ENCODE measurements at places on chromosomes 2 and 18. TPM values are rescaled to one million over a fixed set of nuclear protein-coding genes. Genes with fewer than 3 reads are reported as not detected.

GRCh38 chr2:124027182-124027581 lies 2.1 kb downstream of the CNTNAP5 start:
- no peaks in the 10 kb centered on the region for H3K36me3 ChIP-seq
- no peak overlapping the region for H3K4me3 ChIP-seq
- DNase-seq, result no peak
- no peaks in the 10 kb centered on the region for H3K4me1 ChIP-seq
- no peak overlapping the region for H3K27ac ChIP-seq
- H3K27me3 ChIP-seq, result no peaks in the 10 kb centered on the region

GRCh38 chr2:22037274-22037673 lies 913.5 kb downstream of the TDRD15 start:
- no peak overlapping the region for H3K27ac ChIP-seq
- H3K4me3 ChIP-seq, result no peak overlapping the region
- no peaks in the 10 kb centered on the region for H3K36me3 ChIP-seq
- H3K27me3 ChIP-seq, result no peaks in the 10 kb centered on the region
- no peaks in the 10 kb centered on the region for H3K4me1 ChIP-seq

DNA sequence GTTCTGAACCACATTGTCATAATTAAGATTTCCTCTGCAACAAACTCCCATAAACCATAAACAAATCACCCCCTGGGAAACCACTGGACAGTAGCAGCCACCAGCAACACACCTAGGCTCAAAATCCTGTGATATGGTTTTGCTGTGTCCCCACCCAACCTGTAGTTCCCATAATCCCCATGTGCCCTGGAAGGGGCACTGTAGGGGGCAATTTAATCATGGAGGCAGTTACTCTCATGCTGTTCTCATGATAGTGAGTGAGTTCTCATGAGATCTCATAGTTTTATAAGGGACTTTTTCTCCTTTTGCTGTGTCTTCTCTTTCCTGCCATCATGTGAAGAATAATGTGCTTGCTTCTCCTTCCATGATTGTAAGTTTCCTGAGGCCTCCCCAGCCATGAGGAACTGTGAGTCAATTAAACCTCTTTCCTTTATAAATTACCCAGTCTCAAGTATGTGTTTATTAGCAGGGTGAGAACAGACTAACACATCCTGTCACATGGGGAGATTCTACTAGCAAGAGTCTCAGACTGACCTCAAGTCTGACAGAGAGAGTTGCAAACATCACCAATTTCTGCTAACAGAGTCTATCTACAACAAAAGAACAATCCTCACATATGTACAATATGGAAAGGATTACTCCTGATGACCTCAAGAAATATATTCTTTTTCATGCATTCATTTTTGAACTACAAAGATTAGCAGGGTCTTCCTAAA lies 182.6 kb downstream of the GRB14 start:
- no peaks in the 10 kb centered on the region for H3K4me1 ChIP-seq
- no peaks in the 10 kb centered on the region for H3K27me3 ChIP-seq
- DNase-seq, result no peak
- H3K27ac ChIP-seq, result no peak overlapping the region
- H3K36me3 ChIP-seq, result no peaks in the 10 kb centered on the region
- H3K4me3 ChIP-seq, result no peak overlapping the region

DNA sequence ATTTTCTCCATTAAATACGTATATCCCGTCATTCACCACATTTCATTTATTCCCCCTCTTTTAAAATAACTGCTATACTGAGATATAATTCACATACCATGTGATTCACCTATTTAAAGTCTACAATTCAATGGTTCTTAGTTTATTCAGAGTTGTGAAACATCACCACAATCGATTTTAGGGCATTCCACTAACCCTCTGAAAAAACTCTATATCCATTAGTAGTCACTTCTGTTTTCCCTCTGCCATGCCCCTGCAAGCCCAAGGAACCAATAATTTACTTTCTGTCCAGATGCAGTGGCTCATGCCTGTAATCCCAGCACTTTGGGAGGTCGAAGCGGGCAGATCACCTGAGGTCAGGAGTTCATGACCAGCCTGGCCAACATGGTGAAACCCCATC lies 95.5 kb upstream of the FZD5 start:
- no peak overlapping the region for H3K27ac ChIP-seq
- no peak overlapping the region for H3K4me3 ChIP-seq
- peaks cover 7% of the 10 kb centered on the region for H3K4me1 ChIP-seq
- no peaks in the 10 kb centered on the region for H3K36me3 ChIP-seq
- DNase-seq, result no peak
- H3K27me3 ChIP-seq, result no peaks in the 10 kb centered on the region

- peaks cover 9% of the 10 kb centered on the region for H3K4me1 ChIP-seq
- DNase-seq, result no peak
- H3K36me3 ChIP-seq, result no peaks in the 10 kb centered on the region
- no peak overlapping the region for H3K4me3 ChIP-seq
Observed at GRCh38 chr2:172949522-172949921, 126.1 kb upstream of the MAP3K20 start.

ALKAL2 gene
- not detected for total RNA-seq

Measured in SJSA1 (cell line).